ENCODE measurements at places on chromosomes 2 and 18. TPM values are rescaled to one million over a fixed set of nuclear protein-coding genes. Genes with fewer than 3 reads are reported as not detected.
A peak's percentile ranks its signal among the peaks of the same experiment; 100 is the strongest.

The IL1RL2 gene
- total RNA-seq = 1.8 TPM

The HIBCH gene
- 50.1 TPM for total RNA-seq

The PLA2R1 gene
- total RNA-seq = 34.9 TPM

The FBXO41 gene
- total RNA-seq = 4.7 TPM

The CYTIP gene
- total RNA-seq = 21.1 TPM

The CHRNG gene
- total RNA-seq = not detected

The HRH4 gene
- total RNA-seq = 0.15 TPM

The LONRF2 gene
- 10.3 TPM for total RNA-seq

The SLC8A1 gene
- total RNA-seq = 30.5 TPM

The NOSTRIN gene
- 46.4 TPM for total RNA-seq

- no peak for DNase-seq
These were observed 10.4 kb upstream of the GALNT1 start for GRCh38 chr18:35571138-35571537.

GRCh38 chr2:237025090-237025865 lies 60.4 kb upstream of the COPS8 start:
- DNase-seq = no peak

- no peak for DNase-seq
These were observed 18.2 kb upstream of the SEH1L start for GRCh38 chr18:12929477-12930083.

DNA sequence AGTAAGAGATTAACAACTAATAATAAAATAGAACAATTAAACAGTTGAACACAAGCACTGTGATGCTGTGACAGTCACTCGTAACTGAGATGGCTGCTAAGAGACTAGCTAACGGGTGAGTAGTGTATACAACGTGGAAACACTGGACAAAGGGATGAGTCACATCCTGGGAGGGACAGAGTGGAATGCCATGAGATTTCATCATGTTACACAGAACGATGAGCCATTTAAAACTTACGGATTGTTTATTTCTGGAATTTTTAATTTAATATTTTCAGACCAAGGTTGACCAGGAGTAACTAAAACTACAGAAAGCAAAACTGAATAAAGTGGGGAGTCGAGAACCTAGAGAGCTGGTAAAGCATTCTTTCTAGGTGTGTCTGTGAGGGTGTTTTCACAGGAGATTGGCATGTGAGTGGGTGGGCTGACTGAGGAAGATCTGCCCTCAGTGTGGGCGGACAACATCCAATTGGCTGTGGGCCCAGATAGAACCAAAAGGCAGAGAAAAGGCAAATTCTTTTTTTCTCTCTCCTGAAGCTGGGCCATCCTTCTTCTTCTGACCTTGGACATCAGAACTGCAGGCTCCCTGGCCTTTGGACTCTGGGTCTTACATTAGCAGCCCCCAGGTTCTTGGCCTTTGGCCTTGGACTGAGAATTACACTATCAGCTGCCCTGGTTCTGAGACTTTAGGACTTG lies 14.6 kb downstream of the TMSB10 start:
- DNase-seq = no peak

DNA sequence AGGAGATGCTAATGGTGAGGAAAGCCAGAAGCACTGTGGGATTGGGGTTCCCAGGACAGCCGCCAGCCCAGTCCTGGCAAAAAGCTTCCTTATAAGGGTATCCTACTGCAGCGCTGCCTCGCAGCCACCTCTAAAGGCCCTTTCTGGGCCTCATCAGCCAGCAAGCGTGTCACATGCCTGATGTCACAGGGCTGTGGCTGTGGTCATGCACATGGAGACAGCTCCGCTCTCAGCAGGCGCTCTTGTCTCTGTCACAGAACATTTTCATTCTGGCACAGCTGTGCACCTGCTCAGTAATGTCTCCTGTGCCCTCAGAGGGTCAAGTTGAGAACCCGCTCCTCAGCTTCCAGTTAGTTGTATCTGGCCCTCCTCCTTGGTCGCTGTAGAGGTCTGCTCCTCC lies 17.7 kb upstream of the MAL start:
- DNase-seq = peak; percentile 52

- DNase-seq = no peak
These were observed 39.8 kb upstream of the AAK1 start for GRCh38 chr2:69683170-69683971.

DNA sequence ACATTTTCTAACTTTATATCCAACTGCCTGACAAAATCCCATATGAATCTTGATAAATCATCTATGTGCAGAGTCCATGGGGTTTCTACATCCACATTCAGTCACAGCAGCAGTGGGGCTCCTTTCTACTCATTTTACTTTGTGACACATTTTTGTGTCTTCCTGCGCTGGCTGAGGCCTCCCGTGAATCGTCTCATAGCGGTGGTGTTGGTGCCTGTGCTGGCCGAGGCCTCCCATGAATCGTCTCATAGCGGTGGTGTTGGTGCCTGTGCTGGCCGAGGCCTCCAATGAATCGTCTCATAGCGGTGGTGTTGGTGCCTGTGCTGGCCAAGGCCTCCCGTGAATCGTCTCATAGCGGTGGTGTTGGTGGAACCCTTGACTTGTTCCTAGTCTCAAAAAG lies 17.0 kb downstream of the SNED1 start:
- DNase-seq = no peak

DNA sequence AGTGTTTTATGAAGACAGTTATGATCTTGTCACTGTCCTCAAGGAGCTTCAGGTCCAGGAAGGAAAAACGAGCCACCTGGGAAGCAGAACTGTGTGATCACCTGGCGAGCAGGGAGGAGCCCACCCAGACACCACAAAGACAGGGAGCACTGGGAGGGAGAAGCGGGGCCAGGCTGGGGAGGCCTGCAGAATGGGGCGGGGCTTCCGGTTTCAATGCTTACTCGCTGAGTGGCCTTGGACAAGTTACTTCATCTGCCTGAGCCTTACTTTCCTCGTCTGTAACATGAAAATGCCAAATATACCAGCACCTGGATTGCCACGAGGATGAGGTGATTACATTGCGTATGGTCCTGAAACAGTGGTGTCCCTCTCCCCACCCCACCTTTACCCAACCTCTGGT lies 227.5 kb downstream of the ANKRD30B start:
- DNase-seq = no peak

DNA sequence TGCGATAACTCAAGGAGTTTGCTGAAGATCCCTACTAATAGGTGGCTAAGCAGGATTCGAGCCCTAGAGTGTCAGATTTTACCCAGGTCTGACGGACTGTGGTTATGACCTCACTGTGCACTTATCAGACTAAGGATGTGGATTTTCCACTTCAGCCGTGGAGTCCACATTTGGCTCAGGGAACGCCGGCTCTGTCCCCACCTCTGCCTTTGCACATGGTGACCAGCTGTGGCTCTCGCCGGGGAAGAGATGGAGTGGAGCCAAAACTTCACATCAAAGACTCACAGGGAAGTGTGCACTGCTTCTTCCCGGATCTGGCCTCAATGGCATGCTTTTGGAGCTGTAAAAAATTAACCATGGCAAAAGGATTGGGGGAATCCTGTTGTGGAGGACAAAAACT lies 249.3 kb upstream of the APCDD1 start:
- no peak for DNase-seq

GRCh38 chr2:163248376-163249253 lies 410.0 kb upstream of the KCNH7 start:
- DNase-seq = no peak

DNA sequence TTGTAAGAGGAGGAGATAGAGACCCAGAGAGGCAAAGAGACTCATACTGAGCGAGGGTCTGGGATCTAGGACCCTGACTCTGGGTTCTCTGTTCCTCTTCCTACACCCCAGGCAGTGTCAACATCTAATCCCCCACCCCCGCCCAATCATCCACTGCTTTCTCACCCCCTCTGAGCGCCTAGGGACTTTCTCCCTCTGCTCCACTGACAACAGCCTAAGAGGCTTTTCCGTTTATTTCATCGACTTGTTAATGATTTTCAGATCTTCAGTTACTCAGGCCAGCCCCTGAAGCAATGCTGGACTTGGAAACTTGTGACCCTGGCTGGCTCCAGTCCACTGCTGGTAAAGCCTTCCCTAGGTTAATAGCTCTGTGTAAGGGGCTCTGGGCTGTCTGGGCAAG lies 65.1 kb downstream of the TFCP2L1 start:
- no peak for DNase-seq

DNA sequence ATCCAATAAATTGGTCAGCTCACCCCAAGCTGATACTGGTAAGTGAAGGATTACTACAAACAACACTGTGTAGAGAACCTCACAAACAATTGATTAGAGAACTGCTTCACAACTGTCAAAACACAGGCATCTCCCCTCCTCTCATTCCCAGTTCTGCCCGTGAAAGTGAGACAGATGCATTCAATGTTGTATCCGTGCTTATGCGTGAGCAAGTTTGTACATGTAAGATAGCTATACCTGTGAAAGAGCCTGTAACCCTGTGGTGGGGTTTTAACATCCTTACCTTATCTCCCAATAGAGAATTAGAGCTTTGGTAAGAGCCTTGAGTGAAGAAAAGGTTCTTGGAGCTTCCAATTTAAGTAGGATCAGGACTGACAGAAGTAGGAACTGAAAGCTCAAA lies 9.1 kb downstream of the MARCHF4 start:
- no peak for DNase-seq

- no peak for DNase-seq
These were observed 858 bp downstream of the POLR1B start for GRCh38 chr2:112542984-112543661.

GRCh38 chr18:574149-574860 lies 5.9 kb upstream of the CETN1 start:
- DNase-seq = no peak

- no peak for DNase-seq
These were observed 164.2 kb upstream of the ETAA1 start for GRCh38 chr2:67232936-67233335.

DNA sequence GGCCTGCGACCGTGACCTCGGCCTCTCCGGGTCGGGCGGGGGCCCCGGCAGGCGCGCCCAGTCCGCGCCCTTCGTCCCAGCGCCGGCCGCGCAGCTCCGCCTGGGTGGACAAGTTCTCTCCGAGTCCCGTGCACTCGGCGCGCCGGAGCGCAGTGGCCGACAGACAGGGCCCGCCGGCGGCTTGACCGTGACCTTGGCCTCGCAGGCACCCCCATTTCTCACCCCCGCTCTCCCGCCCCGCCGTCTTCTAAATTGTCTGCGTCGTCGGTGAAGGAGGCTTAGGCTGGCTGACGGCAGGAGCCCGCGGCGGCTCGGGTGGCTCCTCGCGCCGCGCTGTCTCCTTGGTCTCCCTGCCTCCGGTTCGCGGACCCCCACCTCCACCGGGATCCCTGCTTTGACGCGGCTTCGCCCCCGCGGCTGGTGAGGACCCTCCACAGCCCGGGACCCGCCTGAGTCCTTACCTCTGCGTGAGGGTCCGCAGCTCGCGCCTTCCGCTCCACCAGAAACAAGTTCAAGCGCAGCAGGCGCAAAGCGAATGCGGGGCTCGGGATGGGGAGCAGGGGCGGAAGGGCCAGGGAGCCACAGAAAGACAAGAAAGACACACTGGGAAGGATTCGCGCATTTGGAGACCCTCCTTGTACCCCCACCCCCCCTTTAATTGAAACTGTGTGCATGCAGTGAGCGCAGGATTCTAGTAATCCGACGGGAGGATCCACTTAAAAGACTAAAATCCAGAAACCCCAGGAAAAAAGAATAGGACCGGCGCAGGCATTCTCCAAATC lies 4.0 kb downstream of the PTGR3 start:
- no peak for DNase-seq

DNA sequence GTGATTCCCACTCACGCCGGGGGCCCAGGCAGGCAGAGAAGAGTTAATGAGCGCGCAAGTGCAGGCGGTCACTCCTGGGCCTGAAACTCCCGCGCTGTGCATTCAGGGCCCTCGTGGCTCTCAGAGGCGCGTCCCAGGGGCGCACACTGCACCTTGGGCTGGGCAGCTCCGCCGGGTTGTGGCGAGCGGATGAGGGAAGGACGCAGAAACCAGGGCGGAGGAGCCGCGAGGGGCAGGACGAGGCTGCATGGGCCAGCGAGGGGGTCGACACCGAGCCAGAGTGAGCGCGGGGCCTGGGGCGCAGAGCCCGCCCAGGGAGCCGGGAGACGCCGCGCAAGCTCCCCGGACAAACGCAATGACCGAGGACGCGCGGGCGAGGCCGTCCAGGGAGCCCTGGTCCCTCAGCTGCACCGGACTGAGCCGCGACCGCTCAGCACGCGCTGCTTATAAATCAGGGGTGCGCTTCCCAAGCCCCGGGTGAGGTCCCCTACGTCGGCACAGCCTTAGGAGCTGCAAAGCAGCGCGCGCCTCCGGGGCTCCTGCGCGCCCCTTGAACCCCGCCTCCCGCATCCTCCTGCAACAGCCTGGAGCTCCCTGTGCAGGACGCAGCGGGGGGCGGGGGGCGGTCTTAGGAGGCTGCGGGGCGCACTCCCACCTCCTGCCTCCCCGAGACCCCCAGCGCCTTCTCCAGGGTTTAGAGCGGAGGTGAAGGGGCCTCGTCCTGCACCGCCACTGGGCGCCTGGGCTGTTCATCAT lies 180.2 kb upstream of the ALKAL2 start:
- peak; percentile 70 for DNase-seq
